KG1 (cell line): ENCODE measurements at places on chromosomes 7 and 10.

GRCh38 chr7:121620953-121621606, 225.0 kb upstream of the FAM3C start:
- DNase-seq = no peak

GRCh38 chr10:60414877-60415585, 25.4 kb upstream of the ANK3 start:
- no peak for DNase-seq

GRCh38 chr7:16652888-16653287, 6.9 kb downstream of the BZW2 start:
- DNase-seq = no peak

DNA sequence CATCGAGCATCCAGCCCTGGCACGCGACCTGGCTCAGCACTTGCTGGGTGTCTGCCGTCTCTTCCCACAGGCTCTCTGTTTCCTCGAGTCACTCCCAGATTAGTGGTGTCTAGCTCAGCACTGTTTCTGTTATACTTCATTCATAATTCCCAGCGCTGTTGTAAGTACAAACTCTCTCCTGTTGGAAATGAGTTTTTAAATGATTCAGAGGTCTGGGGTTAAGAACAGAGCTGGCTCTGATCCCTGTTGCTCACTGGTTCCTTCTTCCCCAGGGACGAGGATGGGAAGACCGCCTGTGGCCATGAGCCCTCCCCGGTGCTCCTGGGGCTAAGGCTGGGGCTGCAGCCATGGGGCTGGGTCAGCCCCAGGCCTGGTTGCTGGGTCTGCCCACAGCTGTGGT, 17.3 kb upstream of the C10orf95 start:
- no peak for DNase-seq

- DNase-seq = no peak
Observed at GRCh38 chr7:114413761-114414155, 857 bp upstream of the FOXP2 start.

DNA sequence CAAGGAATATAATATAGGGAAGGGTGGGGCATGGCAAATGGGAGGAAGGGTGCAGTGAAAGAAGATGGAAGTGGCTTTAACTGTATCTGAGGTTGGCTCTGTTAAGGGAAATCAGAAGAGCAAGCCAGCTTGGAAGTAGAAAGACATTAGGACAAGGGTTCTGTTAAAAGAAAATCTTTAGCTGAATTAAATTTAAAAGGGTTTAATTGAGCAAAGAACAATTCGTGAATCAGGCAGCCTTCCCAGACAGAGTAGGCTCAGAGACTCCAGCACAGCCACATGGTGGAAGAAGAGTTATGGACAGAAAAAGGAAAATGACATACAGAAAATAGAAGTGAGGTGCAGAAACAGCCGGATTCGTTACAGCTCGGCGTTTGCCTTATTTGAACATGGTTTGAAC, 42.0 kb downstream of the FAM13C start:
- no peak for DNase-seq

- DNase-seq = no peak
Observed at GRCh38 chr7:143504215-143504936, 26.7 kb downstream of the TAS2R41 start.
